Astrocyte (in vitro differentiated cells and primary cell): ENCODE measurements at places on chromosomes 6 and 20. TPM values are rescaled to one million over a fixed set of nuclear protein-coding genes. Genes with fewer than 3 reads are reported as not detected.

Gene PRSS16
- 2.0 and 2.3 TPM in 2 replicates for total RNA-seq

Gene CCM2L
- total RNA-seq, result 0.11 TPM in 1 of 2 replicates, not detected in the other

Gene KIF25
- total RNA-seq, result not detected in 2 replicates

Gene RAET1L
- total RNA-seq, result not detected in 2 replicates
